A549 treated with CpdA at 1 μM for 4 hours (cell line): ENCODE measurements at places on chromosomes 6 and 20. TPM values are rescaled to one million over a fixed set of nuclear protein-coding genes. Genes with fewer than 3 reads are reported as not detected.

Gene VSX1
- total RNA-seq: 0.49 to 0.90 TPM (median 0.77 TPM) in 5 replicates

Gene SRMS
- total RNA-seq: not detected in 5 replicates

Gene ALDH8A1
- 0.21 to 0.65 TPM (median 0.34 TPM) in 5 replicates for total RNA-seq

Gene BANF2
- not detected in 5 replicates for total RNA-seq

Gene OPN5
- total RNA-seq: not detected in 5 replicates

Gene COL21A1
- 0.53 to 0.99 TPM (median 0.79 TPM) in 5 replicates for total RNA-seq

Gene COL20A1
- total RNA-seq: 0.73 to 1.4 TPM (median 1.1 TPM) in 5 replicates

Gene DST
- 59.0 to 73.5 TPM (median 67.7 TPM) in 5 replicates for total RNA-seq
